ENCODE measurements at places on chromosomes 4 and X.

GRCh38 chrX:138745196-138745595, 33.7 kb upstream of the FGF13 start:
- peak; percentile 70 for DNase-seq

- DNase-seq: no peak
Measured at GRCh38 chr4:125125276-125125675, 189.5 kb upstream of the FAT4 start.

GRCh38 chr4:83248486-83248885, 36.1 kb downstream of the COQ2 start:
- no peak for DNase-seq

DNA sequence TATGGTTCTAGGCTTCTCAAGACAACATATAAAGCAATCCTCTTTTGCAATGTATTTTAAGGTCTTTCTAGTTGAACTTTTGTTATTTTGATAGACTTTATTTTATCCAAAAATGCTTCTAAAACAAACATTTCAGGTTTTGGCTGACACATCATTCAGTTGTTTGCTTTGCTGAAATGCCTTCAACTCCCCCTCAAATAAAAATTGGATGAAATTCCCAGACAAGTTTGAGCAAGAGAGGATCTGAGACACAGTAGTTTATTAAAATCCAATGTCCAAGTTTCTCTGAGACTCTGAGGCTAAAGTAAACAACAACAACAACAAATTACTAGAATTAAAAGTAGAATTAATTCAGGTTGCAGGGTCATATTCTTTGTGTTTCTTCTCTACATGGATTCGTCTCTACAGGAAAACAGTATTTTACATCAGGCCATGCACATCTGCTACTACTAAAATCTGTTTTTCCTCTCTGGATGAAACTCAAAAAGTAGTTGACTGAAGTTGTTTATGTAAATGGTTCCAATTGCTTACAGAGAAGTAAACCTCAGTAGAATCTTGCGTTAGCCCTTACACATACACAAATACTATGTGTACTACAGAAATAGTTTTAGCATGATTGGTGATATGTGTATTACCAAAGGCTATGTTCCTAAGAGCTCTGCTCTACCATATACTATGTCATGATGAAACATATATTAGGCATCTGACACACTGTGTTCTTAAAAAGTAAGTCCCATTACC, 64.9 kb downstream of the PRSS12 start:
- no peak for DNase-seq

GRCh38 chr4:17288151-17288550, 223.7 kb downstream of the QDPR start:
- no peak for DNase-seq
